ENCODE measurements at places on chromosomes 1 and 21. TPM values are rescaled to one million over a fixed set of nuclear protein-coding genes. Genes with fewer than 3 reads are reported as not detected.

DNA sequence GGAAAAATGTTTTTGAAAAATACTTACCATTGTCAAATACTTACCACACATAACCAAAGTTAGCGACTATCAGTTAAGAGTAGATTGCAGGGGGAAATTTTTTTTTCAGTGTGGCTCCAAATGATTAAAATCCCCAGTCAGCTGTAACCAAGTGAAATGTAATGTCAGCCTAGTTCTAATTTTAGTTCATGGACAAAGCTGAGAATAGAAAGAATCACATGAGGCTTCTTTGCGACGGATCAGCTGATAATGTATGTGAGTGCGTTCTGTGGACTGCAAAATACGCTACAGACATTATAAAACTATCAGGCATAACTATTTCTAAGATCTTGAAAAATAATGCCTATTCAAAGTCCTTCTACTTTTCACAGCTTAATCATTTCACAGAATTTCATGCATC, at the start of gene LRRC39:
TSS of gene LRRC39 (minus strand) at position 166 of the 400 bp plus-strand sequence. CDS start 9,740 bp downstream, outside the sequence.
- DNase-seq: no peak

SERPINC1 gene
- total RNA-seq: 0.26 TPM

DNA sequence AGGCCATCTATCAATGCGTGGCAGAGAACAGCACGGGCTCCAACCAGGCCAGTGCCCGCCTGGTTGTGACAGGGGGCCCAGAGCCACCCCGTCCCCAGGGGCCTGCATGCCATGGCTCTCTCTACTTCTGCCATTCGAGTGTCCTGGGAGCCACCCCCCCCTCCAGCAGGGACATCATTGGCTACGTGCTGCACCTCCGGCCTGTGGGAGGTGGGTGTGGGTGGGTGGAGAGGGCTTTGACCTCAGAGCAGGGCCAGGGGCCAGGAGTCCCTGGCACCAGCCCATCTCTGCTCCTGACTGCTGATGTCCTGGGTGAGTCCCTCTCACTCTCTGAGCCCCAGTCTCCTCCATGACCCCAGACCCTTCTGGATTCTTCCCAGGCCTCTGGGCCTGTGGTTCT, 25.3 kb downstream of the SLC27A3 start:
- DNase-seq: no peak

- DNase-seq: no peak
Observed at GRCh38 chr1:186841599-186841998, 12.8 kb downstream of the PLA2G4A start.

GRCh38 chr1:177092001-177092400, 72.5 kb downstream of the ASTN1 start:
- DNase-seq: no peak

EPHX1 gene
- total RNA-seq: 3.2 TPM

CRP gene
- total RNA-seq: not detected

DNA sequence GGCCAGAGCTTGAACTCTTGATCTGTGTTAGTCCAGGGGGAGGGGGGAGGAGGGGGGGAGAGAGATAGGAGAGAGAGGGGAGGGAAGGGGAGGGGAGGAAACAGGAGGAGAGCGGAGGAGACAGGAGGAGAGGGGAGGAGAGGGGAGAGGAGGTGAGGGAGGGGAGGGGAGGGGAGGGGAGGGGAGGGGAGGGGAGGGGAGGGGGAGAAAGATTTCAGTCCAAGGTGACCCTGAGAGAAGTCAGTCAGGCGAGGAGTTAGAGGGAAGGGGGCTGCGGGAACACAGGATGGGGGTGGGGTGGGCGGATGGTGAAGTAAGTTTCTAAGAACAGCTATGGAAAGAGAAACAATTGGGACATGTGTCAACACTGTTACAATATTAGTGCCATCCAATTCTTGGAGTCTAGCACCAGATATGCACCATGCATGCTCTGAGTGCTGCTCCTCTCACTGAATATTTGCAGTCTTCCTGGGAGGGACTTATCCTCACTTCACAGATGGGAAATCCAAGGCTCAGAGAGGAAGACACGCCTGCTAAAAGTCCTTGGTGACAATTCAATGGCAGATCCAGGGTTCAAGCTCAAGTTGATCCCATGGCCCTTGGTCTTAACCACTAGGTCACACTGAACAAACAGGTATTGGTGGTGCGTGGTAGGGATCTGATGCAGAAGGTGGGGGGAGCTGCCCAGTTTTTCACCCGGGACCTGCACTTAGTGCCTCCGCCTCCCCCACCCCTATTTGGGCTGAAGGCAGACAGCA, 42.5 kb upstream of the ECE1 start:
- no peak for DNase-seq

DNA sequence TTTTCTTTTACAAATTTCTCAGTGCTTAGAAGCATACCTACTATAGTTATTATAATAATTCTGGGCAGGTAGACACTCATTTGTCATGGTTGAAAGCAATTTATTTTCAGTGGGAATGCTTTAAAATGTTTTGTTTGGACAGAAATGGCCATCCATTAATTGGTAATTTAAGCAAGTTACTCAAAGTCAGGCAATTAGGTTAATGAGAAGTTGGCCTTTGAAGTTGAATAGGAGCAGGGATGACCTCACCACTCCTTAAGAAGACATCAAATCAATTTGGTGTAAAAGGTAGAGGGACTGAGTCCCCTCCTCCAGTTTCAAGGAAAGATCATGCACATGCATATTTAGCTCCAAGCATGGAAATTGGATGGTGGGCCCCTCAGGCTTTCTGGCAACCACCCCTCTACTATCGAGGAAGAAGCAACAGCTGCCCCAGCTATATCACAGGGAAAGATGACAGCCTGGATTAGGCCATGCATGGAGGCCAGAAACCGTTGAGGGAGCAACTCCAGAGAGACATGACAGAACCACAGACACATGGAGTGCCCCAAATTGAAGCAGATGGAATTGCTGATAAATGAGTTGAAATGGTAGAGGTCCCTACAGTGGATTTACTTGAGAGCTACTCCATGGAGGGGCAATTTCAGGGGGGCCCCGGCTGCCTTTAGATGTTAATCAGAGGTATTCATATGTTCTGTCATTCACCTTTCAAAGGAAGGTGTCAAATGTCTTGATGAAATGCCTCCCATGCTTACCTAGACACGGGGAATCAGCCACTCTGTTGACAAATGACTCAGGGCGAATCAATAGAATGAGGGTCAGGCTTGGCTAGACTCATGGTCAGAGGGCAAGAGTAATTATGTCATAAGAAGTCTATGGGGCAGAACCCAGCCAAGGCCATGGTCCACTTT, 26.7 kb downstream of the HLX start:
- no peak for DNase-seq

DNA sequence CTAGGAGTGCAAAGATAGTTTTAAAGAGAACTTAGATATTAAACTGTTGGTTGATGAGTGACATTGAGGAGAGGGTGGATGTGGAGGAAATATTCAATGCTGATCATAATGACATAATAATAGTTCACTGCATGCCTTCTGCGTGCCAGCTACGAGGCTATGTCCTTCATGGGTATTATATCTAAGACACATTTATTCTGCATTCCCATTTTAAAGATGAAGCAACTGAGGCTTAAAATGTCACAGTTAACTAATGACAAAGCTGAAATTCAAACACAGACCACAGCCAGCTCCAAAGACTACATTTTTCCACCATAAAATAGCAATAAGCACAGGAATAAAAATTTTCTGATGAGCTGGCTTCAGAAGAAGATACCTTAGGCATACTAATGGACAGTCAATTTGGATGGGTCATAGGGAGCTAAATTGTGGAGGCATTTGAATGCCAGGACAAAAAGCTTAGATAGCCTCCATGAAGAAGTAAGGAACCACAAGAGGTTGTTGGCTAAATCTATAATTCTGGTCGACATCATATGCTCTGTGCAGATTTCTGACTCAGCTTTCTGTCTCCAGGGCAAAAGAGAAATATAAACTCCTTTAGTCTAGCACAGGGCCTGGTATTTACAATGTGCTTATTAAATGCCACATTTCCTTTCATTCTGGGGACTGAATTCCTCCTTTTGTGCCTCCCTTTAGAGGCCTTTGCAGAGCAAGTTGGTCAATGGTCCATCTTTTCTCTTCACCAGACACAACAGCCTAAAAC, 71.2 kb upstream of the NRIP1 start:
- DNase-seq: no peak

Measured in Karpas-422 (cell line).